ENCODE measurements at places on chromosomes 5 and 9. TPM values are rescaled to one million over a fixed set of nuclear protein-coding genes. Genes with fewer than 3 reads are reported as not detected.

Gene ELOVL7
- total RNA-seq: 0.32 TPM

GRCh38 chr5:32029261-32029660 is 144.9 kb downstream of the GOLPH3 start:
- peak overlapping the region; percentile 66 for H3K4me3 ChIP-seq
- no peaks in the 10 kb centered on the region for H3K27me3 ChIP-seq
- peak; percentile 54 for DNase-seq

- peaks cover 44% of the 10 kb centered on the region for H3K4me1 ChIP-seq
- H3K27me3 ChIP-seq: no peaks in the 10 kb centered on the region
- no peak overlapping the region for H3K27ac ChIP-seq
- DNase-seq: no peak
- H3K36me3 ChIP-seq: no peaks in the 10 kb centered on the region
Measured at GRCh38 chr5:53882006-53882675, 321.7 kb downstream of the NDUFS4 start.

Gene NMUR2
- total RNA-seq: not detected

Gene GBGT1
- total RNA-seq: 1.7 TPM

Gene LURAP1L
- total RNA-seq: 1.4 TPM

DNA sequence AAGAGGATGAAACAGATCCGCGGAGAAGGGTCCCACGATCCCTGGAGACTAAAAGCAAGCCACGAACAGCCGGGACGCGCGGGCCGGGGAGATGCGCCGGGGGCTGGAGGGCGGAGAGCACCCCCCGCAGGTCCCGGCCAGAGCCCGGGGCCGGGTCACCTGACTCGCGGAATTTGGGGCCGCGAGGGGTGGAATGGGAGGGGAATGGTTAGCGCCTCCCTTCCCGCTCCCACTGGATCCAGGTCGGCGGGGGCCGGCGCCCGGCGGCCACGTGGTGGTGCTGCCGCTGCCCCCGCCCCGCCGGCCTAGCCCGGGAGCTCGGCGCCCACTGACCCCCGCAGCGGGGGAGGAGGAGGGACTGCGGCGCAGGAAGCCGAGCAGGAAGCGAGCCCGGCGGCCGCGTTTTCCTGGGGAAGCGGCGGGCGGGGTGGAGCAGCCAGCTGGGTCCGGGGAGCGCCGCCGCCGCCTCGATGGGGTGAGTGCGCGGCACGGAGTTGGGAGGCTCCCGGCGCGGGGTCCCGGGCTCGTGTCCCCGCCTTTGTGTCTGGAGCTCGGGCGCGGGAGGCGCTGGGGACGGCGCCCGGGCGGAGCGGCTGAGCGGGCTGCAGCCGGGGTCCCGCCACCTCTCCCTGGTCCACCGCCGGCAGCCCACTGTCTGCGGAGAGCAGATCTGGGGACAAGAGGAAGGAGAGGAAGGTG is at the start of gene RAI14:
TSS of gene RAI14 (plus strand) at position 328 of the 699 bp plus-strand sequence. CDS start 30,592 bp downstream, outside the sequence.
- H3K4me3 ChIP-seq: peak within 1 kb of the TSS; percentile 93
- peak within 1 kb of the TSS; percentile 98 for H3K27ac ChIP-seq
- DNase-seq: peak; percentile 76
- peaks cover 8% of the 10 kb centered on the region for H3K27me3 ChIP-seq
- H3K36me3 ChIP-seq: peaks cover 17% of the 10 kb centered on the region

Data from HFFc6 (cell line).